NCI-H82 (cell line): ENCODE measurements at places on chromosomes 6 and 20.

GRCh38 chr6:41591859-41592502, 45.8 kb downstream of the FOXP4 start:
- peak; percentile 87 for DNase-seq

DNA sequence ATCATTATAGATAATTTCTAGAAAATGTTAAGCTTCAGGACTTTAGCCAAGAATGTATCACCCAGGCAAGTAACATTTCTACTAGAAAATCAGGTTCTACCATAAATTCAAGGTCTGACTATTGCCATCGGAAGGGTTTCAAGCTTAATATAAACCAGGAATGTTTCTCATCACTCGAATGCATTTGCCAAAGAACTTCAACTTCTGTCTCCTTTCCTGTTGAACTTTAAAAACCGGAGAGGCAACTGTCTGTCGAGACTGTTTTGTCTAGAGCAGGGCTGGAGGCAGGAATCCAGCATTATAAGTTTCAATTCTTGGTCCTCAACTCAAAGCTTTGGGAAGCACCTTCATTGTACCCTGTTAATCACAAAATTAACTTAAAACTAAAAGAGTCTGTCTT, 264.7 kb downstream of the ZNF217 start:
- DNase-seq: no peak

- no peak for DNase-seq
Observed at GRCh38 chr6:85751374-85752055, 108.8 kb upstream of the SYNCRIP start.

DNA sequence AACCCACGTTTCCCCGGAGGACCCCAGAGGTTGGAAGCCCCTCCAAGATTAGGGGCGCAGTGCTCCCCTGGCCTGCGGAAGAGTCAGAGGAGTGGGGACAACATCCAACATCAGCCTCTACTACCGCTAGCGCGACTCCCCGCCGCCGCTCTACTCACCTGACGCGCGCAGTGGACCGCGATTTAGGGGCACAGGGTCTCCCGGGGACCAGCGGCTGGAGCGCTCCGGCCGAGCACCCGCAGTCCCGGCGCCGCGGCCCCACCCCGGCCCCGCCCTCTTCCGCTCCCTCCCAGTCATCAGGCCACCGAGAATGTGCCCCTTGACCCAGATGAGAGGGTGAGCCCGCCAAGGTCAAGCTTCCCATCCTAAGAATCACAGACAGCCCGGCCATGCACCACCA, at the start of gene ZFP57:
ZFP57 (minus strand) TSS at position 249 of the 400 bp plus-strand sequence. CDS start 4,149 bp downstream, outside the sequence.
- DNase-seq: no peak

GRCh38 chr6:39330476-39330875, 8.0 kb upstream of the KCNK16 start:
- DNase-seq: no peak

- no peak for DNase-seq
Observed at GRCh38 chr6:157471077-157471686, 90.2 kb downstream of the ZDHHC14 start.

- no peak for DNase-seq
Observed at GRCh38 chr6:10099529-10100140, 315.2 kb downstream of the TFAP2A start.

GRCh38 chr6:41939176-41939847, 2.3 kb downstream of the CCND3 start:
- no peak for DNase-seq

DNA sequence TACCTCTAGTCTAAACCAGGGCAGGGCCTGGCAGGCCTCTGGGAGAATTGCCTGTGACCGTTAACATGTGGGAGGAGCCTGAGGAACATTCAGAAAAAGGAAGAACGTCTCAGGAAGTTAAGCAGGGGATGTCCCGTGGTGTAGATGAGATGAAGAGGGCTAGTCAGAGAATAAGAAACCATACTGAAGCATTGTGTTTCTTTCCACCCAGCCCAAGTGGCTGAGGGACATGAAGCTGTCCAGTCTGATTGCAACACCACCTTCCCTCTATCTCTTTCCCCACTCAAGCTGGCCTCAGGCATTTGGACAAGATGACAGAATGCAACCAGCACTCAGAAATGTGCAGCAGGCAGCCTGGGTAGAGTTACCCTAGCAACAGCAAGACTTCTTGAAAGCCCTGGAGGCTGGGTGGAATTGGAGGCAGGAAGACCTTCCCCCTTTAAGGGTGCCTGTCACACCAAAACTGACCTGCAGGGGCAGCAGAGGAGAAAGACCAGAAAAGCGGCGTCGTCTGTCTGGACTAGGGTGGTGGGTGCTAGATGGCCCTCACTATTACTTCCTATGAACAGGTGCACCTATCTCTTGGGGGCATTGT, 186.1 kb downstream of the UNC5CL start:
- peak; percentile 60 for DNase-seq

- no peak for DNase-seq
Observed at GRCh38 chr20:24948939-24949679, at the start of gene CST7. Gene CST7, plus strand, starts transcription at chr20:24949269. Its CDS starts 237 bp downstream, at chr20:24949506.

DNA sequence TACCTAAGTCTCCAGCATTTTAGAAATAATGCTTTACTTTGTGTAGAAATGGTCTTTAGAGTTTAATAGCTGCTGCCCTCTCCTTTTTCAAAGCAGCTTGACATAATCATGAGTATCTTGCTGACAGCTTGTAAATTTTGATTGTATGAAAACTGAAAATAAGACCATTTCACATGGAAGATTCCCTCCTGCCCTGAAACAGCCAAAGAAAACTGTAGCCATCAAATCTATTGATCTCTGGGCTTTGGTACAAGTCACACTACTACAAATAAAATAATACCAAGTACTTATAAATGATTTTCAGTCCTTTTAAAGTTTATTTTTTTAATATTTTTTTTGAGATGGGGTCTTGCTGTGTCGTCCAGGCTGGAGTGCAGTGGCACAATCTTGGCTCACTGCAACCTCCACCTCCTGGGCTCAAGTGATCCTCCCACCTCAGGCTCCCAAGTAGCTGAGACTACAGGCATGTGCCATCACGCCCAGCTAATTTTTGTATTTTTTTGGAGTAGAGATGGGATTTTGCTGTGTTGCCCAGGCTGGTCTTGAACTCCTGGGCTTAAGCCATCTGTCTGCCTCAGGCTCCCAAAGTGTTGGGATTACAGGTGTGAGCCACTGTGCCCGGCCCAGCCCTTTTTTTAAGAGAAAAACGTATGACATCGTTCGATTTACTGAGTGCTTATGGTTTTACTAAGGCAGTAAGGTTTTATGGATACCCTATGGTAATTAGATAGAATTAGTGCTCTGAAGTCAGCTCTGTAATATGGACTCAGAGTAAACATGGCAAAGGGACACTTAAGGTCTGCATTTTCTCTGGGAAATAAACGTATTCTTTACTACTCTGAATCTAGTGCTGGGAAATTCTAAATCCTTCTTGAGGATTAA, 7.0 kb downstream of the PTPN1 start:
- no peak for DNase-seq

GRCh38 chr20:10793766-10794165, 120.0 kb upstream of the JAG1 start:
- no peak for DNase-seq

DNA sequence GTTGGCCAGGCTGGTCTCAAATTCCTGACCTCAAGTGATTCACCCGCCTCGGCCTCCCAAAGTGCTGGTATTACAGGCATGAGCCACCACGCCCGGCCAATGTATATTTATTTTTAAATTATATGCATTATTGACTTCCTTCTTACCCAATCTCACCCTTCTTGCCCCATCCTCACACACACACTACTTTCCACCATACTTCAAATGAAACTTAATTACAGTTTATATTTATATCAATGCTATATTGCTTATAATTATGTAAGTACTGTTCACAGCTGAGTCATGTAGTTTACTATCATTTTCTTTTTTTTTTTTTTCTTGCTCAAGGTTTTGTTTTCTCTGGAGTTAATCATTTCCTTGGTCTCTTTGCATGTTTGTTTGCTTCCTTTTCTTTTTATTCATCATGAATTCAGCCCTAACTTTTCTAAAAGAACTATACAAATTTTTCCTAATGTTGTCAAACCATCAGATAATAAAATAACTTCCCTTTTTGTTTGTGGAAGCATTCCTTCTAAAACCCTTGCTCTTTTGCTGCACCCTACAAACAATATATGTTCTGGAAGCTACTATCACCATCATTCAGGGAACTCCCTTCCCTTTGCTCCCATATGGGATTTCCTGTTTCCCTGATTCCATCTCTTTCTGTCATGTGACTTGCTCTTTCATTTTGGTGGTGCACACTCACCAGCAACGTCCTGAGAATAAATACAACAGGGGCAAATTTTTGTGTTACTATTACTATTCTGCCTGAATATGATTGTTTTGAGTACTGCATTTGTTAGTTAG, 201.7 kb upstream of the SASH1 start:
- no peak for DNase-seq

GRCh38 chr6:128491610-128492206, 28.7 kb downstream of the PTPRK start:
- DNase-seq: peak; percentile 81

- no peak for DNase-seq
Observed at GRCh38 chr6:109008054-109008453, 86.6 kb downstream of the SESN1 start.

DNA sequence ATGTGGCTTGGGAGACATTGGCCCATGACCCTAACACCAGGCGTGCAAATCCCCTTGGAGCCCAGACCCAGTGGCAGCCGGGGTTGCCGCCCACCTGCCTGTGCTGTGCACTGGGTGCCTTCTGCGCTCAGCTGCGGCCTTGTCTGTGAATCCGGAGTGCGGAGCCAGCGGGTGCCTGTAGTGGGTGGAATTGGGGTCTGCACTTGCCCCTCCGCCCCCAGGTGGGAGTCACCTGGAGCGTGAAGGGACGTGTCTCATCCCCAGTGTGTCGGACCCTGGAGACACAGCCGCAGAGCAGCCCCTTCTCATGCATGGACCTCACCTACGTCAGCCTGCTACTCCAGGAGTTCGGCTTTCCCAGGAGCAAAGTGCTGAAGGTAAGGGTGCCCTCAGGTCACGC, 22.9 kb upstream of the PYGB start:
- no peak for DNase-seq

GRCh38 chr20:21092806-21093205, 13.4 kb downstream of the LINC00237 start:
- no peak for DNase-seq

DNA sequence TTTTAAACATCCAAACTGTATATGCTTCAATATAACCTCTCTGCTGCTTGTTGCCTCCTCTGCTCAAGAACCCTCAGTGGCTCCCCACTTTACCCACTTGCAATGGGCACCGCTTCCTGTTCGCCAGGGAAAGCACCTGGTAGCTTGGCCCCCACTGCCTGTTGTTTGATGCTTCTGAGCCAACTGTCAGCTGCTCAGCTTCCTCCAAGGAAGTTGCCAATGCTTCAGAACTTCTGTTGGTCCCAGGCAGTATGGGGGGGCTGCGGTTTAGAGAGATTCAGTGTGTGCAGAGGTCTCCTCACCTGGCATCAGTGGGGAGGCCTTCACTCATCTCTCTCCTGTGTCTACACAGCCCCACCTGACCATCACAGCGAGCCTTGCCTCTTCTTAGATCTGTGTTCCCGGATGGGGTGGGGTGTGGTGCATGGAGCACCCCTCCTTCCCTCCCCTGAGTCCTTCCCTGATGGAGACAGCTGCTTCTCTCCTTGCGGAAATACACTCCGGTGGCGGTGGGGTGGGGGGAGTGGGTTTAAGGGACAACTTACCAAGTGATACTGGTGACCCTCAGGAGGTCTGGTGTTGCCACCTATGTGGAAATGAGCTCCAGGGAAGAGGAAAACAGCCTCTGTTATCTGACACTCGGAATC, 308.1 kb downstream of the CDH26 start:
- DNase-seq: no peak
